ENCODE measurements at places on chromosomes 5 and 9. TPM values are rescaled to one million over a fixed set of nuclear protein-coding genes. Genes with fewer than 3 reads are reported as not detected.

- no peaks in the 10 kb centered on the region for H3K4me1 ChIP-seq
- DNase-seq = no peak
- H3K27ac ChIP-seq = no peak overlapping the region
- H3K36me3 ChIP-seq = peaks cover 7% of the 10 kb centered on the region
- peaks cover 1% of the 10 kb centered on the region for H3K27me3 ChIP-seq
Observed at GRCh38 chr5:79070350-79070667, 742 bp downstream of the BHMT2 start.

DNA sequence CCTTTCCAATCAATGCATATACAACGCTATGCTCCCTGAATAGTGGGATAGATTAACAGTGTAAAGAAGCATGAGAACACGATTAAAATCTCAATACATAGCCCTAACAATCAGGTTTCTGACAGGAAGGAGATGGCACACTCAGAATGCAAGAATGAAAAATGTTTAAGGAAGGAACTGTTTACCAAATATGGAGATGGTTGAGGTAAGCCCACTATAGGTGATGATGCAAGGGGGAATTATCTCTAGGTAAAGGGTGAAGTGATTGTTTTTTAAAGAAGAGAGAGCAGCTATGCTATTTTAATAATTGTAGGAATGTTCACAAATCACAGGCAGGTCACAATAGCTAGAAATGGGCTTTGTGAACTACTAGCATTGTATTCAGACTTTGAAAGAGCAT lies 302.4 kb downstream of the CHSY3 start:
- H3K4me3 ChIP-seq = no peak overlapping the region
- no peak overlapping the region for H3K27ac ChIP-seq
- no peaks in the 10 kb centered on the region for H3K4me1 ChIP-seq
- H3K27me3 ChIP-seq = no peaks in the 10 kb centered on the region

GRCh38 chr9:137688725-137689124 lies 69.9 kb downstream of the EHMT1 start:
- peaks cover 12% of the 10 kb centered on the region for H3K4me1 ChIP-seq
- H3K27me3 ChIP-seq = no peaks in the 10 kb centered on the region

DNA sequence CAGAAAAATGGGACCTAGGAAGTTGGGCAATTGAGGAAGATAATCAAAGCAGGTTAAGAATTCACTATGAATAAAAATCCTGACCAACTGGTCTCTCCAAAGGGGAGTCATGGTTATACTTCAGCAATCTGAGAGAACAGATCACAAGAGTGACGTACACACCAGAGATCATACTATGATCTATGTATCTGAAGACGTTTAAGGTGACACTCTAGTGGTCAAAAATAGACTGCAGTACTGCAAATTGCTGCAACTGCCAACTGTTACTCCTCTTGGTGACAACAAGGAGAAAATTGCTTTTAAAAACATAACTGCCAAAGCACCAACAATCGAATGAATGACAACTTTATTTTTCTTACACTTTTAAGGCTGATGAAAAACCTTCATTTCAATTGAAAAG lies 4.9 kb downstream of the AK6 start:
- no peak overlapping the region for H3K27ac ChIP-seq
- H3K4me1 ChIP-seq = peaks cover 5% of the 10 kb centered on the region
- DNase-seq = no peak
- H3K27me3 ChIP-seq = no peaks in the 10 kb centered on the region
- H3K36me3 ChIP-seq = peaks cover 3% of the 10 kb centered on the region

DNA sequence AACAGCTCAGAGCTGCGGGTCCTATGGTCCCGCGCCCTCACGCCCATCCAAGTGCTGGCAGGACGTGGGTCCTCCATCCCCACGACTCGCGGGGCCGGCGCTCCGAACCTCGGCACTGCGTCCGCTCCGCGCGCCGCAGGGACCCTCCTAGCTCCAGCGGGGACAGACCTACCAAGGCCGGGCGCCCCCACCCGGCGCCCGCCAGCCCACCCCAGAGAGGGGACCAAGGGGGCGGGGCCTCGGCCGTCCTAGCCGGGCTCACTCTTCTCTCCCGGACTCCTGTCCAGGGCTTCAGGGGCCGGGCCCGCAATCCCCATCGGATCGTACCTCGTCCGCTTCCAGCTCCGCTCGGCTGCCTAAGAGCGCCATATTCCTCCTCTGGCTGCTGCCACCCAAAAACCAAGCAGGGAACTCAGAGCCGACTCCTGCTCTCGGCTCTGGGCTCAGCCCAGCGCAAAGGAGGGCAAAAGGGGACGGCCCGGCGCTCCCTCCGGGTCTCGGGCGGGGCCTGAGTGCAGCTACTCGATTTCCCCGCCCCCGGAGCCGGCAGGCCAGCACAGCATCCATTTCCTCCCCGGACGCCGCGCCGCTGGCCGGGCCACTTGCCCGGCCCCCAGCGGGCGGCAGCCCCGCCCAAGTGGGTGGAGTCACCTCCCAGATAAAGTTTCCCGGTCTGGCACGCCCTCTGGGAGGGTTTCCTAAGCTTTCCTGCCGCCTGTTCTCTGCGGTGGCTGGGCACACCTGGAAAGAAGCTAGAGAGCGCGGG lies at the start of gene TTC39B:
TTC39B (minus strand) TSS at position 460 of the 766 bp plus-strand sequence; CDS start at position 369, 91 bp downstream.
- peak within 1 kb of the TSS; percentile 22 for H3K27ac ChIP-seq
- no peaks in the 10 kb centered on the region for H3K4me1 ChIP-seq
- peak; percentile 92 for DNase-seq
- peaks cover 1% of the 10 kb centered on the region for H3K27me3 ChIP-seq
- no peaks in the 10 kb centered on the region for H3K36me3 ChIP-seq

DNA sequence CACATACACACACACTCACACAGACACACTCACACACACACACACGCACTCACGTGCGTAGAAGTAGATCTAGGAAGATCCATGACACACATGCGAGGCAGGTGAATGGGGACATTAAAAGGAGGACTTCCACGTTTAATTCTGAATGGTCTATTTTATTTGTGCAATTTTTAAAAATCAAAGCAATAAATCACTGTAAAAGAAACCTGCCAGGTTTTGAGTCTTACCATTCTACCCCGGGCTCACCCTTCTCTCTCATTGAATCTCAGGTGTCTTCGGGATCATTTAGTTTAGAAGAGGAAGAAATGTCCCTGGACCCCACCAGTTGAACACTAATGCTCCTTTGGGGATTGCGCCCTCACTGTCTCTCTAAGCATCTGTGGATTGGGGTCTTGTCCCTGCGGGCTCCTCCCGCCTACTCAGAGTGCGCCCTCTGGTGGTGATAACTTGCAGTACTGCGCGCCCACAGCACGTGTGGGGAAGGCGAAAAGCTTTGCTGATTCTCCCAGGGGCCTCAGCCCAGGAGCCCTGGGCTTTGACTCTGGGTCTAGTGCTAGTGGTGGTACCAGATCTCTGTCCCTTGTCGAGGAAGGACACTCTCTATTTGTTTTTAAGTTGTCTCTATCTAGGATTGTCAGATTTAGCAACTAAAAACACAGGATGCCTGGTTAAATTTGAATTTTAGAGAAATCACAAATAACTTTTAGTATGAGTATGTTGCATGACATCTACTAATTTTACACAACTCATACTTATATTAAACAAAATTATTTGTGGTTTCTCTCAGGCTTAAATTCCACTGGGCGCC lies 34.8 kb downstream of the BOD1 start:
- peaks cover 14% of the 10 kb centered on the region for H3K36me3 ChIP-seq
- H3K4me1 ChIP-seq = peaks cover 21% of the 10 kb centered on the region
- H3K27me3 ChIP-seq = peaks cover 14% of the 10 kb centered on the region
- peak overlapping the region; percentile 92 for H3K27ac ChIP-seq
- peak overlapping the region; percentile 35 for H3K4me3 ChIP-seq
- DNase-seq = peak; percentile 80

DNA sequence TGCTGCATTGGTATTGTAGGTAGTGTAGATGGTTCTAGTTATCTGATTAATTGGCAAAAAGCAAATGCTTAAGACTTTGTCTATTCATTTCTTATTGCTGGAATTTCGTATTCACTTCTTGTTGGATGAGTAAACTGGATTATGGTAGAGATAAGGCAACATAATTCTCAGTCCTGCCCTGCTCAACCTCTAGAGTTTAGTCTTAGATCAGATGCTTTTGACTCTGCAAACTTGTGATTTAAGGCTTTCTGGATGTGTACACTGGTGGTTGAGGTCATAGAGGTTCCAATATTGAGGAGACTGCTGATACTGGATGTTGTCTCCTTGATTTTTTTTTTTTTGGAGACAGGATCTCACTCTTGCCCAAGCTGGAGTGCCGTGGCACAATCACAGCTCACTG lies 35.0 kb downstream of the KIF2A start:
- no peak for DNase-seq
- H3K27ac ChIP-seq = no peak overlapping the region
- H3K4me3 ChIP-seq = no peak overlapping the region
- H3K4me1 ChIP-seq = peaks cover 1% of the 10 kb centered on the region
- no peaks in the 10 kb centered on the region for H3K27me3 ChIP-seq
- H3K36me3 ChIP-seq = no peaks in the 10 kb centered on the region

DNA sequence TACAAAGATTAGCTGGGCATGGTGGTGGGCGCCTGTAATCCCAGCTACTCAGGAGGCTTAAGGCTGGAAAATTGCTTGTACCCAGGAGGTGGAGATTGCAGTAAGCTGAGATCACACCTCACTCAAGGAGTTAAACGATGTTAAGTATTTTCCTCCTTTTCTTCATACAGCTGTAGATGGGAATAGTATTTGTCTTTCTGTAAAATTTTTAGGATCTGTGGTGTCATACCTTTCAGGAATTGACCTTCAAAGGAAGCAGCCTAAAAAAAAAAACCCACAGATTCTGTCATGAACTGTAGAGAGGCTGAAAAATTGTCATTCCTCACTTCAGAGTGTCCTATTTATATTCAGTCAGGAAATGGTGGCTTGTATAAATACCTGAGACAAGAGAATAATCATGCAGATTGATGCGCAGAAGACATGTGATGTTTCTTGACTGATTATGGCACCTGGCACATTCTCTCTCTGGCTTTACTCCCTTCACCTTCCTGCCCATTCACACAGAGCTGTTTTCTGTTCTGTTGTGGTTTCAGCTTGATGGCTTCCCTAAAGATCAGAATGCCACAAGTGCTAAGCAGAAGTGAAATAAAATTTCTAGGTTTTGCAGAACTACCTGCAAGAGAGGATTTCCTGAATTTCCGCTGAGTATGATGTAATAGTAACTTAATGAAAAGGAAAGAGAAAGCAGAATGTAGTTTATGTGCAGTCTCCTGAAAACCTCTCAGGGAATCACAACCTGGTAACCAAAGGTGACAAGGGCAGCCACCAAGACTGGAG lies 3.8 kb downstream of the IFNA1 start:
- H3K27me3 ChIP-seq = peaks cover 2% of the 10 kb centered on the region
- peaks cover 2% of the 10 kb centered on the region for H3K4me1 ChIP-seq
- no peaks in the 10 kb centered on the region for H3K36me3 ChIP-seq
- no peak overlapping the region for H3K27ac ChIP-seq
- H3K4me3 ChIP-seq = no peak overlapping the region
- no peak for DNase-seq

GRCh38 chr5:110371725-110372041 lies 354.8 kb downstream of the TMEM232 start:
- no peak for DNase-seq
- H3K36me3 ChIP-seq = no peaks in the 10 kb centered on the region
- no peaks in the 10 kb centered on the region for H3K27me3 ChIP-seq

GRCh38 chr9:122232796-122233306 lies 4.1 kb upstream of the LHX6 start:
- H3K4me1 ChIP-seq = peaks cover 12% of the 10 kb centered on the region
- H3K4me3 ChIP-seq = no peak overlapping the region
- no peaks in the 10 kb centered on the region for H3K36me3 ChIP-seq
- no peak overlapping the region for H3K27ac ChIP-seq
- peaks cover 2% of the 10 kb centered on the region for H3K27me3 ChIP-seq

GRCh38 chr9:137174722-137175293 lies 3.0 kb upstream of the TMEM210 start:
- no peaks in the 10 kb centered on the region for H3K4me1 ChIP-seq
- no peak overlapping the region for H3K27ac ChIP-seq
- peaks cover 5% of the 10 kb centered on the region for H3K27me3 ChIP-seq
- DNase-seq = no peak
- H3K36me3 ChIP-seq = no peaks in the 10 kb centered on the region
- H3K4me3 ChIP-seq = no peak overlapping the region

- H3K36me3 ChIP-seq = peaks cover 5% of the 10 kb centered on the region
- no peak overlapping the region for H3K4me3 ChIP-seq
- H3K27me3 ChIP-seq = peaks cover 9% of the 10 kb centered on the region
- DNase-seq = no peak
- no peak overlapping the region for H3K27ac ChIP-seq
Observed at GRCh38 chr5:172493002-172493401, 38.7 kb upstream of the SH3PXD2B start.

GRCh38 chr5:35626108-35626507 lies 8.4 kb downstream of the SPEF2 start:
- H3K4me3 ChIP-seq = no peak overlapping the region
- no peaks in the 10 kb centered on the region for H3K4me1 ChIP-seq
- H3K27me3 ChIP-seq = no peaks in the 10 kb centered on the region
- H3K27ac ChIP-seq = no peak overlapping the region
- H3K36me3 ChIP-seq = no peaks in the 10 kb centered on the region

DNA sequence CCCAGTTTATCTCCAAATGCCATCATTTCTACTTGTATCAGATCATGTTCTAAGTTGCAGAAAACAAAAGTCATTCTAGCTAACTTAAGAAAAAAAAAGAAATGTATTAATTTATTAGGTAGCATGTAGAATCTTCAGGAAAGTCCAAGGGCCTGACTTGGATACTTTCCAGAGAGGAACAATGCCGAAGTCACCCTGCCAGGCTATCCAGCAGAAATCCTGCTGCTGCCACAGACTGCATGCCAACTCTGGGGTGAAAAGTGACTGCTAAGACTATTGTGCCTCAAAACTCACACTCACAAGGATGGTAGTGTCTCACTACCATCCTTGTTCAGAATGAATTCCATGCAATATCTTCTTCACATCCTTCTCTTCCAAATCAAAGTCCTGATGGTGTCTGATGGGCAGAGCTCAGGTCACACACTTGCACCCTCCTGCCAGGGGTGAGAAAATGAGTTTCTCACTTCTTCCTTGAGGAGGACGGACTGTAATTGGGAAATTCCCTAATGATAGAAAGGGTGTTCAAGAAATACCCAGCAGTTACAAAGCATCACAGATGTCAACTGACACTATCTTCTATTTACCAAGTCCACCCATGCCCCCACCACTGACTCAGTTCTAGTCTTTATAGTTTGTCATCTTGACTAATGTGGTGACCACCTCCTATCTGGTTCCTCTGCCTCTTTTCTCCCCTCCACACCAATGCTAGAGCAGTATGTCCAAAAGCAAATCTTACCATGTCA lies 279.4 kb downstream of the CWC27 start:
- no peaks in the 10 kb centered on the region for H3K4me1 ChIP-seq
- no peaks in the 10 kb centered on the region for H3K27me3 ChIP-seq
- no peak overlapping the region for H3K4me3 ChIP-seq
- no peaks in the 10 kb centered on the region for H3K36me3 ChIP-seq
- no peak for DNase-seq

GRCh38 chr5:40652441-40653220 lies 27.1 kb upstream of the PTGER4 start:
- H3K4me1 ChIP-seq = no peaks in the 10 kb centered on the region
- no peaks in the 10 kb centered on the region for H3K27me3 ChIP-seq
- no peak for DNase-seq
- H3K36me3 ChIP-seq = no peaks in the 10 kb centered on the region
- no peak overlapping the region for H3K4me3 ChIP-seq
- no peak overlapping the region for H3K27ac ChIP-seq

The IFNA6 gene
- total RNA-seq = not detected

The PPP3R2 gene
- total RNA-seq = not detected

The PPP1R26 gene
- 22.2 TPM for total RNA-seq

The CDH10 gene
- total RNA-seq = 3.0 TPM

The TMEFF1 gene
- 171 TPM for total RNA-seq

The ARHGEF39 gene
- total RNA-seq = 2.6 TPM

The DMXL1 gene
- 24.2 TPM for total RNA-seq

Data from glutamatergic neuron (in vitro differentiated cells).